ENCODE measurements at places on chromosomes 6 and 20.

GRCh38 chr6:25181923-25182322 lies 97.3 kb upstream of the CARMIL1 start:
- DNase-seq = no peak

- DNase-seq = no peak
These were observed 26.6 kb downstream of the TFEB start for GRCh38 chr6:41708856-41709255.

GRCh38 chr20:41327178-41327577 lies 9.6 kb upstream of the ZHX3 start:
- no peak for DNase-seq

- no peak for DNase-seq
These were observed 3.7 kb downstream of the KCNK5 start for GRCh38 chr6:39225543-39225942.

DNA sequence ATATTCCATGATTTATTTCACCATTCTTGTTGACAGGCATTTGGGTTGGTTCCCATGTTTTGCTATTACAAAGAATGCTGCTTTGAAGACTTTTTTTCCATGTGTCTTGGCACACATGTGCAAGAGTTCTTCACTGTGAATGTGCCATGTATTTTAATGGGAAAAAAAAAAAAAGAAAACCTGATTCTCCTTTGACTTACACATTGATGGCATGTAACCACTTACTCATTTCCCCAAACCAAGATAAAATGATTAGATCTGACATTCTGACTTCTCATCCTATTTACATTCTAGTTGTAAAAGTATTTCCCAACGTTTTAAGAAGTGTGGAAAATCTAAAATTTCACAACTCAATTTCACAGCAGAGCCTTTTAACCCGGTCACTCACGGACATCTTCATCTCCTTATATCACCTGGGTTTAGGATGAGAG lies 4.4 kb downstream of the CAP2 start:
- DNase-seq = no peak

DNA sequence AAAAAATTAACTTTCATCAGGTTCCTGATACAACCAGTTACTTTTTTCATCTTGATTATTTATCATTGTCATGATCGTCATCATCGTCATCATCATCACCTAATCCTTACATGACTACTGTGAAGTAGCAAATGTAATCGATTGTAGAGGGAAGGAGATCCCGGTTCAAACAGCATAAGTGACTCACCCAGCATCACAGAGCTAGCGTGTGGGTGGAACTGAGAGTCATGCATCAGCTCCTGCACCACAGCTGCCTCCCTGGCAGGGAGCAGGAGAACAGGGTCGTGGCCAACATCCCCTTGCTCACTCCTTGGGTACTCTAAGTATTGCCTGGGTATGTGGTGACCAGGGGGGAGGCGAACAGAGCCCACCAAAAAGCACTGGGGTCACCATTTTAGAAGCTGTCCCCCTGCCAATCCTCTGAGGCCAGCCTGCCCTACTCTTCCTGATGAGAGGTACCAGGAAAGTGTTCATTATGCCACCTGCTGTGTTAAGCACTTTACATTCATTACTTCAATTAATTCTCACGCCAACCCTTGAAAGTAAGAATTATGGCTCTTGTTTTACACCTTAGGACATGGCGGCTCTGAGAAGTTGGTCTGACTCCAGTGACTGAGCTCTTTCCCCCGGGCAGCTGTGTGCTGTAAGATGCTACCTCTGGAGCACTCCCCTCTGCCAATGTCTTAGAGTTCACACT lies 425.2 kb downstream of the CD83 start:
- peak; percentile 10 for DNase-seq

- DNase-seq = no peak
These were observed 98.5 kb downstream of the PRDM1 start for GRCh38 chr6:106184629-106185028.

DNA sequence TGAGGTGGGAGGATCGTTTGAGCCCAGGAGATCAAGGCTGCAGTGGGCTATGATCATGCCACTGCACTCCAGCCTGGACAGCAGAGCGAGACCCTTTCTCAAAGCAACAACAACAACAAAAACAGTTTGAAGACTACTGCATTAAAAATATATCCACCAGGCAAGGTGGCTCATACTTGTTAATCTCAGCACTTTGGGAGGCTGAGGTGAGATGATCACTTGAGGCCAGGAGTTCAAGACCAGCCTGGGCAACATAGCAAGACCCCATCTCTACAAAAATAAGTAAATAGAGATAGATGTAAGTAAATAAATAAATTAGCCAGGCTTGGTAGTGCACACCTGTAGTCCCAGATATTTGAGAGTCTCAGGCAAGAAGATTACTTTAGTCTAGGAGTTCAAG lies 12.5 kb downstream of the ZNF76 start:
- no peak for DNase-seq

- DNase-seq = no peak
These were observed 3.7 kb upstream of the NEDD9 start for GRCh38 chr6:11236076-11236750.

- no peak for DNase-seq
These were observed 22.9 kb downstream of the QKI start for GRCh38 chr6:163437466-163437865.

DNA sequence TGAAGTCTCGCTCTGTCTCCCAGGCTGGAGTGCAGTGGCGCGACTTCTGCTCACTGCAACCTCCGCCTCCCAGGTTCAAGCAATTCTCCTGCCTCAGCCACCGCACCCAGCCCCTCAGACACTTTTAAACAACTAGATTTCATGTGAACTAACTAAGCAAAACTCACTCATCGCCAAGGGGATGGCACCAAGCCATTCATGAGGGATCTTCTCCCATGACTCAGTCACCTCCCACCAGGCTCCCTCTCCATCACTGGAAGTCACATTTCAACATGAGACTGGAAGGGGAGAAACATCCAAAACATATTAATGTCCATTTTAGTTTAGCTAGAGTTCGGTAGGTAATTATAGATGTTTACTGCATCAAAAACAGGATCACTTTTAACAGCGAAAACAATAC lies 95.9 kb upstream of the PRL start:
- no peak for DNase-seq

- DNase-seq = peak; percentile 87
These were observed 129.9 kb downstream of the HFE start for GRCh38 chr6:26216886-26217713.

- DNase-seq = no peak
These were observed 13.5 kb upstream of the CCDC167 start for GRCh38 chr6:37513155-37513554.

GRCh38 chr20:43727980-43728590 lies 1.3 kb upstream of the GTSF1L start:
- DNase-seq = no peak

DNA sequence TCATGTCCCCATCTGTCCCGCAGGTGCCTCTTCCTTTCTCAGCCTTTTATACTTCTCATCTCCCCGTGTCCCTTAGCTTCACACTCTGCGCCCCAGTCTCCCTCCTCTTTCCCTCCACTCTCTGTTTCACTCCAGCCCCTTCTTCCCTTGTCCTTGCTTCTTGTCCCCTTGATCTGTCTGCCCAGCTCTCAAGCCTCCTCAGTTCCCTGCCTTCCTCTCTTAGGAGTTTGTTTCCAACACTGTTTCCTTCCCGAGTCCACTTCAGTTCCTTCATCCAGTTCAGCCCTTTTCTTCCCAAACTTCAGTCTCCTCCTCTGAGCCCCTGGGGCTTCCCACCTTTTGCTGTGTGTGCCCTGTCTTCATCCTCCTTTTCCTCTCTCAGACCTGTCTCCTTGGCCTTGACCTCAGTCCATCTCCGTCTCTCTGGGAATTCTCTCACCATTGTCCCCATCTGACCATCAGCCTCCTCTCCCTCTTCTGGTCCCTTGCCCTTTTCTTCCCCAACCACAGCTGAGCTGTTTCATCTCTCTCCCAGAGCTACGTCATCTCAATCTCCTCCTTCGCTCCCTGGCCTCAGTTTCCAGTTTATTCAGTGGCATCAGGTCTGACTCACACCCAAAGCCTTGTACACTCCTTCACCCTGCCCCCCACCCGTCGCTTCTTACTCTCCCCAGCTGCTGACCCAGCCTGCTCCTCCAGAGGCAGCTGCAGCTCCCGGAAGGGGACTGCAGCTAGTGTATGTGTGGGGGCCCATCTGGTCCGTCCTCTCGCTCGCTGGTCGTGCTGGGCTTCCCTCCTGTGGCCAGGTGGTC lies 2.7 kb upstream of the DDR1 start:
- DNase-seq = no peak

GRCh38 chr20:3727401-3728021 lies 5.0 kb upstream of the HSPA12B start:
- no peak for DNase-seq

DNA sequence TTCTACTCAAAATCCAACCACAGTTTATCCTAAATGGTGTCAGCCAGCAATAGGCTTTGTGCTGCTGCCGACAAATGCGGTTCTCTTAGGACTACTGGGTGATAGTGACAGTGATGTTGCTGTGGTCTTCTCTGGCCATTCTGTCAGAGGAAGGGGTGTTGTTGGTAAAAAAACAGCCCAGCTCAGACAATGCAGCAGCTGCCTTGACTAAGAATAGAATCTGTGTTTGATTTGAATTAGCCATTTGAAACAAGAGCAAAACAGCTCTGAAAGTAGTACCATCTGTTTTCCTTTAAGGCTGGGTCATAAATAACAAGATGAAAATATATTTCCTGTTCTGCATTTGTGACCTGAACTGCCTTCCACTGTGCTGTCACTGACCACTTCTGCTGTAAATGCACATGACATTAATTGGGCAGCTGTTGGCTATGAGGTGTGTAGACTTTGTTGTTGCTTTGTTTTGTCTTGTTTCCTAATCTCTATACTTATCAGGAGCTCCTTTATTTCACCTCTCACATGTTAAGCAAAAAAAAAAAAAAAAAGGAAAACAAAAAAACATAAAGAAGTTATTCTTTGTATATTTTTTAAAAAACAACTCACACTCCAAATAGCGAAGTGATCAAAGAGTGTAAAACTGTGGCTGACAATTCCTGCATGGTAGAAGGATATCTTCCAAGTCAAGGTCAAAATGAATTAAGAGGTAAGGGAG lies 497.8 kb upstream of the ARID1B start:
- no peak for DNase-seq

GRCh38 chr6:117359581-117359980 lies 66.2 kb downstream of the ROS1 start:
- DNase-seq = no peak

DNA sequence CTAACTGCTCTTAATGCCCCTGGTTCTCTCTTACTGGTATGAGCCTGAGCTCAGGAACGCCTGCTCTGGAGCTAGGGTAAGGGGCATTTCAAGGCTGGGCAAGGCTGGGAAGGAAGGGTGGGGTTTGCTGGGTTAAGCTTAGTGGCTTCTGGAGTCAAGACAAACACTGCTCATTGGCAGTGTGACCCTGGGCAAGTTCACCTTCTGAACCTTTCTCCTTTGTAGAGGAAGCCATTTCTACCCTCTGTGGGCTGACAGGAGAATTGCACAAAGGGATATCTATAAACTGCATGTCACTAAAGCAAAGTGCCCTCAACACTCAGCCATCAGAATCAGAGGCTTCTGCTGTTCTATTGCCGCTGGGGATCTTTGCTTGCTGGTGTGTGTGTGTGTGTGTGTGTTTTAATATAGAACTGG lies 20.3 kb upstream of the LRRN4 start:
- peak; percentile 20 for DNase-seq

- no peak for DNase-seq
These were observed 11.7 kb upstream of the PTPRK start for GRCh38 chr6:128532136-128532535.

DNA sequence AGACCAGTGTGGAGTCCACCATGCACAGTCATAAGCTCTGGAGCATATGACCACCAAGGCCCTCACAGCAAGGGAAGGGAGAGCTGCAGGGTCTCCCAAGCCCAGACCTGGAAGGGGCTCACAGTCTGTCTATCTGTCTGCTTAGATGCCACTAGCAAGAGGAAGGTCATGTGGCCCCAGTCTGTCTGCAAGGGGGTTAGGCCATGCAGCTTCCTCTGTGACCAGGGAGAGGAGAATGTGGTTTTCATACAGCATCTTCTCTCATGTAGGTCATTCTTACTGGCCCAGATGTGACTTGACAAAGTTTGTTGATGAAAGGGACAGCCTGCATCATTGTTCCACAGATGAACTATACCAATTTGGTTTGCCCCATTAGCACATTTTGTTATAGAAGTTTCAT lies 260.8 kb downstream of the FARS2 start:
- DNase-seq = peak; percentile 30

DNA sequence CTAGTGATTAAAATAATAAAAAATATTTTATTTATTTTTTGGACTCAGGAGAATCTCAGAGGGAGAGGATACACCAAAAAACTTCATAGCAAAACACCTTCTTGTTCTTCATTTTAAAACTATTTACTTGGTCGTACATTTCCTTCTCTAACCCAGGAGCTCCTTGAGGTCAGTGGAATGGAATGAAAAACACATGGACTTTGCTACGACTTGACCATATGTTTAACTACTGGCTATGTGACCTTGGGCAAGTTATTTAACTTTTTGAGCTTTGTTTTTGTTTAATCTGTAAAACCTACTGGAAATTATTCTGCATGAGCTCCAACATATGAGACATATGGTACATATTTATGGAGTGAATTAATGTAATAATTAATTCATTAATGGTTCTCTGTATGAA lies 1005.5 kb upstream of the CITED2 start:
- no peak for DNase-seq

GRCh38 chr6:12160326-12160725 lies 129.8 kb upstream of the EDN1 start:
- no peak for DNase-seq

- DNase-seq = no peak
These were observed 8.5 kb upstream of the COQ3 start for GRCh38 chr6:99402448-99402847.

DNA sequence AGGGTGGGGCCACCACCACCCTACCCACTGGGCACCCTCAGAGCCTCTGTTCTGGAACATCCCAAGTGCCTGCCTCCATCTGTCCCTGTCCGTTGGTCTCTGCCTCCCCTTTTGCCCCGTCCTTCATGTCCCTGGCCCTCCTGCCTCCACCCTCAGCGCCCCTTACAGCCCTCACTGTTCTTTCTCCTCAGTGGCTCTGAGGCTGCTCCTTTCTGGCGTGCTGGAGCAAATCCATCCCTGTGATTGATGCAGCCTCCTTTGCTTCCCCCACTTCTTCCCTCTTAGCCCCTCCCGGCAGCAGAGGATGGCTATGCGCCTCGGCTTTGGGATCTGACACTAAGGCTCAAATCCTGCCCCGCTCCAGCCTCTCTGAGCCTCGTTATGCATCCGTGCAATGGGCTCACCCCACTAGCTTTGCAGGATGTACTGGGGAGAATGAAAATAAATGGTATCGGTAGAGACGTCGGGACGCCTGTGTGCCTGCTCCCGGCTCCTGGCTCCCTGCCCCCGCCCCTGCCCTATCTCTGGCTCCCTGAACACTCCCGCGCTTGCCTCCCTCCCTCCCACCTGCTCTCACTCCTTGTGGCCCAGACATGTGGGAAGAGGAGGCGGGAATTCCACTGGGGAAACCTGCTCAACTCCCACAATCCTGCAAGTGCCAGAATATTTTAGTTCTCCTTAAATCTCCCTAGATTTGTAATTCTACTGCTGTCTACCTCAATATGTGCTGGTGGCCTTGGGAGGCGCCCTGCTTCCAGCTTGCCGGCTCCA lies 13.1 kb downstream of the VSTM2L start:
- DNase-seq = no peak
